ENCODE measurements at places on chromosomes 11 and 22. TPM values are rescaled to one million over a fixed set of nuclear protein-coding genes. Genes with fewer than 3 reads are reported as not detected.

DNA sequence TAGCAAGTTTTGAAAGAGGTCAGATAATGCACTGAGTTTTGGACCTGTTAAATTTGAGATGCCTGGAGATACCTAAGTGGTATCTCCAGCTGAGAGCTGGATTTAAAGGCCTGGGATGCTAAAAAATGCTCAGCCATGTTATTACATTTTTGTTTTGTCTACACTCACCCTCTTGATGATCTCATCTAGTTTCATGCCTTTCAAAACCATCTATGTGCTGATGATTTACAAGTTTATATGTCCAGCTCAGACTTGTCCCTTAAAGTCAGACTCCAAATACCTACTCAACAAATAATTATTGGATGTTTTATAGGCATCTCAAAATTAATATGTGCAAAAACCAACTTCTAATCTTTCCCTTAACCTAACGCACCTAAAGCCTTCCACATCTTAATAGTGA, 103.6 kb upstream of the OR9G4 start:
- no peaks in the 10 kb centered on the region for H3K27me3 ChIP-seq
- no peak for DNase-seq
- no peaks in the 10 kb centered on the region for H3K36me3 ChIP-seq
- H3K4me1 ChIP-seq, result no peaks in the 10 kb centered on the region
- no peak overlapping the region for H3K27ac ChIP-seq

- H3K4me3 ChIP-seq, result no peak overlapping the region
- DNase-seq, result no peak
- peaks cover 24% of the 10 kb centered on the region for H3K36me3 ChIP-seq
- H3K27me3 ChIP-seq, result no peaks in the 10 kb centered on the region
Observed at GRCh38 chr11:45856044-45856468, 8.8 kb downstream of the CRY2 start.

The OR52I1 gene
- not detected for total RNA-seq

The MOV10L1 gene
- 0.47 TPM for total RNA-seq

DNA sequence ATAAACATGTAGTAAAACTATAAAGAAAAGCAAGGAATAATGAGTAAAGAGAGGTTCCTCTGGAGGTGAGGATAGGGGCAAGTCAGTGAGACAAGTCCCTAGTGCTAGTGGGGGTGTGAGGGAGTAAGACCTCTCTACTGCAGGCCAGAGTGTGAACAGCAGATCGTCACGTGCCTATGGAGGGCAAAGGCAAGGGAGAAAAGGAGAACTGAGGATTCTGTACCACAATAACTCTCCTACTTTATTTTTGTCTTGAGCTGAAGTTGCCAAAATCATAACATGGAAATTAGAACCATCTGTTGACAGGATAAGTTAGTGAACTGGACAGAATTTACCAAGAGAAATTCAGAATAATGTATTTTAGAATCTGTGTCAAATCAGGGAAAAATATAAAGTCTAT, 77.6 kb downstream of the ENTHD1 start:
- peak; percentile 25 for DNase-seq
- H3K27ac ChIP-seq, result no peak overlapping the region
- H3K27me3 ChIP-seq, result no peaks in the 10 kb centered on the region
- H3K4me3 ChIP-seq, result no peak overlapping the region
- H3K4me1 ChIP-seq, result no peaks in the 10 kb centered on the region
- H3K36me3 ChIP-seq, result no peaks in the 10 kb centered on the region

DNA sequence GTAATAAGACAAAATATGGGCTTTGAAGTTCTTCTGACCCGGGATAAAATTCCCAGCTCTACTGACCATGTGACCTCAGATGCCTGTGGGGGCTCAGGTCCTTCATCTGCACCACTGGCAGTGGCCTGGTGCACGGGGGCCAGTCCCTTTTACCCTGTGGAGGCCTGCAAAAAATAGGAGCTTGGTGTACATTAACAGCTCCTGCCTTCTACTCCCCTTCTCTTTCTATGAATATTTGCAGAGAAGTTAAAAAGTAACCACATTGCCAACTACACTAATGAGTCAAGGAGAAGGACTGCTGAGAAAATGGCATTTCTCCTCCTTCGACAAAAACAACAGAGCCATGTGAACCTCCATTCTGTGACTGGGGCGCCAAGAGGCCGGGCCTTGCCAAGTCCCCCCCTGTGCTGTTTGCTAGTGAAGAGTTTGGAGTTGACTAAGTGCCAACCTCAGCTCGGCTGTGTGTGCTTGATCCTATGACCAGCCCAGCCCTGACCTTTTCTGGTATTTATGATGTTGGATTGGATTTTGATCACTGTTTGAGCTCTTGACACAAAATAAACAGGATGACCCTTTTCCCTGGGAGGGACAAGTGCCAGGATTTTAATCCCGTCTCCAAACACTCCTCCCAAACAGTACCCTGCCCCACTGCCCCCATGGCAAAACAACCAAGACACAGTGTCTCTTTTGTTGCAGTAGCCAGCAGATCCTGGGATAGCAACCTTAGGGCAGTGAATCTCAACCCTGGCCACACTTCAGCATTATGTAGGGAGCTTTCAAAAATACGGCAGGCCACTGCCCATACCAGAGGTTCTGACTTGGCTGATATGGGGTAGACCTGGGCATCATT, 380.1 kb downstream of the LARGE1 start:
- peaks cover 3% of the 10 kb centered on the region for H3K4me1 ChIP-seq
- H3K27me3 ChIP-seq, result no peaks in the 10 kb centered on the region
- peak overlapping the region; percentile 35 for H3K27ac ChIP-seq
- H3K4me3 ChIP-seq, result no peak overlapping the region
- H3K36me3 ChIP-seq, result no peaks in the 10 kb centered on the region

Data from upper lobe of left lung (tissue), 6 donors.